ENCODE measurements at places on chromosomes 5 and 9.

DNA sequence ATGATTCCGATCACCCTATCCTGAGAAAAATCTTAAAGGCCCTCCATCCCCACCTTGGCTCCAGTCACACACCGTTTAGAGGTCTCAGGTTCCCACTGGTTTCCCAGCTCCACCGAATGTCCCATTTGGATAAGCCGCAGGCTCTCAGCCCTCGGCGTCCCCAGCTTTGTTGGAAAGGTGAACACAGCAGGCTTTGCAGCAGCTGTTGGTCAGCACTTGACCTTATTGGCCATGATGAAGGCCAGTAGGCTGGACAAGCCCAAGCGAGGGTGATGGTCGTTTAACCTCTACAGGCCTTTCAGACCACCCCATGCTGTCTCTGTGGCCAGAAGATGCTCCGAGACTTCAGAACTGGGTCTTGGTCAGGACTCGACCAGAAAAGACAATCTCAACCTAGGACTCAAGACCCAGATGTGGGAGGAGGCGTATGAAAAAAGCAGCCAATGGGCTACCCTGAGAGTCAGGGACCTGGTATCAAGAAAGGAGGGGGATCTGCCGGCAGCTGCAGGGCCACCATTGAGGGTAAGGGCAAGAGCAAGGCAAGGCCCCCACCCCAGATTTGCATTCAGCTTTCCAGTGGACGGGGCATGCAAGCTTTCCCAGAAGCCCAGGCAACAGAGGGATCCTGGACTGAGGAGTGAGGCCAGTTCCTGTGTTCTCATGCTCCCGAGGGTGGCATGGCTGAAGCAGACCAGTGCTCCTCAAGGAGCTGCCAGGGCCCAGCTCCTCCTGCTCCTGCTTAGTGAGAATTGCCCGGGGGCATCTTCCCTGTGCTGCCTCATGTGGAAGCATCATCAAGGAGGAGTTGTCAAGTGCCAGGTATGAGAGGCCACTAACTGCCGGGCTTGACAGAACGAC, 13.4 kb downstream of the UBE2QL1 start:
- no peak for DNase-seq

- no peak for DNase-seq
These were observed 10.1 kb downstream of the ATG12 start for GRCh38 chr5:115831163-115831768.

- DNase-seq, result no peak
These were observed 434.7 kb downstream of the DTWD2 start for GRCh38 chr5:118553662-118554061.

GRCh38 chr9:78280982-78281668, 15.8 kb upstream of the PSAT1 start:
- no peak for DNase-seq

DNA sequence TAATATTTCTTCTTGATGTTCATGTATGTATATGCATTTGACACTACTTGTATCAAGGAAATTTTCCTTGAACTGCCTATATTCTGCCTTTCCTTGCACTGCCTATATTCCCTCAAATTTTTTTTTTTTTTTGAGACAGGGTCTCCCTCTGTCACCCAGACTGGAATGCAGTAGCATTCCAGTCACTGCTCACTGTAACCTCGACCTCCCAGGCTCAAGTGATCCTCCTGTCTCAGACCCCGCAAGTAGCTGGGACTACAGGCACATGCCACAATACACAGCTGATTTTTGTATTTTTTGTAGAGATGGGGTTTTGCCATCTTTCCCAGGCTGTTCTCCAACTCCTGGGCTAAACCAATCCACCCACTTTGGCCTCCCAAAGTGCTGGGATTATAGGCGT, 4.1 kb downstream of the HMGCS1 start:
- no peak for DNase-seq

DNA sequence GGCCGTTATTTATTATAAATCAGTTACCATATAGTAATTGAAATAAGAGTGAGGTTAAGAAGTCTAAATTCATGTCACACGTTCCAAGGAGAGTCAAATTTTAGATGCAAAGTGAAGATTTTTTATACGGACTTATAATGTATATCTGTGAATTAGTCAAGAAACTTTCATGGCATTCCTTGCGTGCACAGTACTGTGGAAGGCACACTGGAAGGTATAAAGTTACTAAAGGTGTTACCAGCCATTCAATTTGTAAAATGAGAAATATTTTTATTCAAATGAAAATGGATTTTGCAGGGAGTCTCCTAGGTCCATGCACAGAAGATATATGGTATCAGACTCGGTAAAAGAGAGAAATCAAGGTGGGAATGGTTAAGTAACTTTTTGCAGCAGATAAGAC, 408.1 kb upstream of the CTNND2 start:
- DNase-seq, result no peak

DNA sequence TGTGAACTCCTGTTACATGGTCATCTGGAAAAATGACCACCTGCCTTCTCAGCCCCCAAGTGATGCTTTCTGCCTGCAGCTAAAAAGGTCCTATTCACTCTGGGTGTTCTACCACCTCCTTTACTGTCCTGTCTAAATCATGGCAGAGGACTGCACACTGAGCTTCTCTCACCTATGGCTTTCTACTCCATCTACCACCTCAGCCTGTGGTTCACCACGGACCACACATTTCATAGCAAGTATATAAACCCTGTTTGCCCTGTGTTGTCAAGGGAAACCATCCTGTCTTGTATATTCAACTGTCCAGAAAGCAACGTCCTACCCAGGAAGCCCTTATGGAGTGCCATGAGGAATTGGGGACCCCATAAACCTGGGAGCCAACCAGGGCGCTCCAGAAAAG, 167.4 kb upstream of the ITGA1 start:
- DNase-seq, result no peak

- no peak for DNase-seq
These were observed 114.8 kb downstream of the WNK2 start for GRCh38 chr9:93298498-93299417.

GRCh38 chr9:82284758-82285157, 296.2 kb downstream of the SPATA31D1 start:
- DNase-seq, result no peak

GRCh38 chr5:161641444-161641843, 44.1 kb upstream of the GABRA6 start:
- DNase-seq, result no peak

- no peak for DNase-seq
These were observed 17.3 kb downstream of the LMAN2 start for GRCh38 chr5:177334155-177334551.

- DNase-seq, result no peak
These were observed 7.3 kb upstream of the IL4 start for GRCh38 chr5:132666310-132667123.

- no peak for DNase-seq
These were observed 2.5 kb upstream of the KDM3B start for GRCh38 chr5:138349852-138350562.

DNA sequence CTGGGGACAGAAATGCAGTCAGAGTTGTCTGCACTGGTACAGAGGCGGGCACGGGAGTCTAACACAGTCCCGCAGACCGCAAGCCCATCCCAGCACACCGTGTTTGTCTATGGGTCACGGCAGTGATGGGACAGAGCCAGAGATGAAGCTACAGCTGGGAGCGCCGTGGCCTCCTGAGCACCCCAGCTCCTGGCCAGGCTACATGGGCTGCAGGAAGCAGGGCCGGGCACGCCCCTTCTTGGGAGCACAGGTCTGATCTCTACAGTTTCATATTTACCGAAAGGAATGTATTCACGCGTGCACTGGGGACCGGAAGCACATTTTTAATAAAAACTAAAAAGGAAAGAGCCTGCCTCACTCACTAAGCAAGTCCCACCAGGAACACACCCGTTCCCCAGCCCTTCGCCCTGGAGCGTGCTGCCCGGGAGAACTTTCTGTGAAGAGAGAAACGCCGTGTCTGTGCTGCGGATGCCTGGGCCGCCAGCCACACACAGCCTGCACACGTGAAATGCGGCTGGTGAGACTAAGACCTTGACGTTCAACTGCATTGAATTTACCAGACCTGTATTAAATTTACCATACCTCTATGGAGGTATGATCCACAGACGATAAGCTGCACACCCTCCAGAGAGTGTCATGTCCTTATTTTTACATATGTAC, 81.1 kb downstream of the VAV2 start:
- no peak for DNase-seq

DNA sequence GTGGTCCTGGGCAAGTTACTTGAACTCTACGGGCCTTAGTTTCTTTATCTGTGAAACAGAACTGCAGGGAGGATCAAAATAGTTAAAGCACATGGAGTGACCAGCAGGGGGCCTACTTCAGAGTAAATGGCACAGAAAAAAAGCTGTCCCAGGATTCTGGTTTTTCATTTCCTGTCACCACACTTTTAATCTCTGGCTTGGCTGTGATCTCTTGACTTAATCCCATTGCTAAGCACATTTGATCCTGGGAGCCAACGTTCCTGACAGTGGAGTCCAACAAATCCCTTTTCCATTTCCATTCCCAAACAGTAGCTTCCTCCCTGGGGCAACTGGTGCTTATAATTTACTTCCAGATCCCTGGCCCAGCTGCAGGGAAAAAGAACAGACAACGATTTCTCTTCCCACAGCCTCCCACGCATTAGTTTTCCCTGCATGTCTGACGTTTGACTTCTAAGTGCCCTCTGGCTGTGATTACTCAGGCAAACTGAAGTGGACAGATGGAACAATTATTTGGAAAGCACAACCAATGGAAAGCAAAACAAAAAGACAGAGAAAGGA, 136.5 kb upstream of the STK32A start:
- DNase-seq, result no peak

GRCh38 chr9:20663133-20663532, 20.9 kb upstream of the FOCAD start:
- no peak for DNase-seq

GRCh38 chr5:59340637-59341036, 552.9 kb downstream of the PDE4D start:
- no peak for DNase-seq

GRCh38 chr5:180136630-180137381, 65.2 kb upstream of the RNF130 start:
- DNase-seq, result no peak

- DNase-seq, result no peak
These were observed 179.0 kb downstream of the FANCC start for GRCh38 chr9:95138474-95138873.

DNA sequence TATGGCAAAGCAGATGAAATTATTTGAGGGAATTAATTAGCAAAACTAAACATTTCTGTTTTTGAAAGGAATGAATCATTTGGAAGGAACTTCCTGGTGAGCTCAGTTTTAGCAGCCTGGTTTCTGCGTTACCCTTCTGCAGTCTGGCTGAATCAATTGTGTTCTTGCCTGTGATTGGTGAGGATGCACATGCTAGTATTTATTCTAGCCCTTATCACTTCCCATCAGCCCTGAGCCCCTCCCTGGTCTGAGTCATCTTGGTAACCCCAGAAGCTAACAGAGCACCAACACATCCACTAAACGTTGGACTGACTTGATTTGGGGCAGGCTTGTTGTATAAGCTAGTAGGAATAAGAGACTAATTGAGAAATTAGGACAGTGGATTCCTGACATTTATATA, 6.6 kb downstream of the TJP2 start:
- DNase-seq, result peak; percentile 60
